Retinal pigment epithelial cell (primary cell): ENCODE measurements at places on chromosomes 4 and X.

- no peak for DNase-seq
Observed at GRCh38 chrX:11665168-11666111, at the start of gene ARHGAP6. Gene ARHGAP6 (minus strand): TSS chrX:11665920. CDS start chrX:11664828, 1,092 bp downstream.

- DNase-seq, result no peak
Observed at GRCh38 chr4:98748609-98749008, 90.2 kb upstream of the TSPAN5 start.

- DNase-seq, result no peak
Observed at GRCh38 chr4:5460106-5460801, 248.1 kb downstream of the EVC2 start.

GRCh38 chr4:165502916-165503907 is 124.4 kb downstream of the CPE start:
- DNase-seq, result peak; percentile 94

GRCh38 chrX:40437348-40437747 is 143.4 kb upstream of the ATP6AP2 start:
- no peak for DNase-seq

DNA sequence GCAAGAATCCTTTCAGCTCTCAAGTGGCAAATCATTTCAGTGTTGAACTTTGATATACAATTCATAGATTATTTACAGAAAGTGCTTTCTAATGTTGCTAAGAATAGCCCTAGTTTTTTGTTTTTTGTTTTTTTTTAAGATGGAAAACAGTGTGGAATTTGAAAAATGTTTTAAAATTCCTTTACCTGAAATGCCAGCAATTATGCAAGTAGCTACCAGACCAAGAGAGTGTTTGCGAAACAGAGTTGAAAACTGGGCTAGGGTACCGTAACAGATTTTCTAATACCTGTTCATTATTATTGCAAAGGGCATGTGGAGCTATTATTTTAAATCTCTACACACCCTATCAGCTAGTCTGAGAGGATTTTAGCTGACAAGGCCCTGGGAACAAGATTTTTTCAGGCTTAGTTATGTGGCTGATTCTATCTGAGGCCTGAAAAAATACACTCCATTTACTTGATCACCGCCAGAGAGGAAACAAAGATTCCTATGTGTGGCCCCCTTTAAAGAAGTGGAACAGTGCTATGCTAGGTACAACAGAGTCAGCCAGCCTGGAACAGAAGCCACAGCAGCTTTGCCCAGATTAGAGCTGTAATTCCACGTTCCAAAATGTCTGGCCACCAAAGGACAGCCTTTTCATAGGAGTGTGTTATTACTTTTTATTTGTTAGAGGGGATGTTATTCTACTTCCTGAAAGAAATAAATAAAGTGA is 46.9 kb upstream of the SLC39A8 start:
- peak; percentile 8 for DNase-seq

GRCh38 chr4:13541176-13541604 is 3.1 kb downstream of the NKX3-2 start:
- DNase-seq, result no peak

DNA sequence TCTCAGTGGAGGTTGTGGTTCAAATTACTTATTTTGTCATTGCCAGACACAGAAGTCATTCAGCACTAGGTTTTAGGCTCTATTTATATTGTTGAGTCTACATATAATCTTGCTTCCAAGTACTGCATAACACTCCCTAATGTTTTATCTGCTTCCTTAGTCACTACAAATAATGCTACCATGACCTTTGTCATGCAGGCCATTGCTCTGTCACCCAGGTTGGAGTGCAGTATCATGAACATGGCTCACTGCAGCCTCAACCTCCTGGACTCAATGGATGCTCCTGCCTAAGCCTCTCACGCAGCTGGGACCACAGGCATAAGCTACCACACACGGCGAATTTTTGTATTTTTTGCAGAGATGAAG is 23.5 kb upstream of the PDZD4 start:
- DNase-seq, result no peak

- no peak for DNase-seq
Observed at GRCh38 chr4:2757426-2757825, 1.3 kb upstream of the TNIP2 start.

GRCh38 chr4:156946516-156947424 is 24.8 kb downstream of the PDGFC start:
- no peak for DNase-seq

DNA sequence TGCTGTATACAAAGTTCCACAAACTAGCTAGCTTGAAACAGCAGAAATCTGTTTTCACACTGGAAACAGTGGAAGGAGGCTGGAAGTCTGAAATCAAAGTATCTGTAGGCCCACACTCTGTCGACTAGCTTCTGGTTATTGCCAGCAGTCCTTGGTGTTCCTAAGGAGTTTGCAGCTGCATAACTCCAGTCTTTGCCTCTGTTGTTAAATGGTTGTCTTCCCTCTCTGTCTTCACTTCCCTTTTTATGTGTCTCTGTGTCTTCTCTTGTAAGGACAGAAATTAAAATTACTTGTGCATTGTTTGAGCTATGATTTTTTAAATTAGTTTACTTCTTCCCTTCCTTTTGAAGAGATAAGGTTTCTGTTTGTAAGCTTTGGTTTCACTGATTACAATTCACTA is 8.2 kb downstream of the MTHFD2L start:
- no peak for DNase-seq

DNA sequence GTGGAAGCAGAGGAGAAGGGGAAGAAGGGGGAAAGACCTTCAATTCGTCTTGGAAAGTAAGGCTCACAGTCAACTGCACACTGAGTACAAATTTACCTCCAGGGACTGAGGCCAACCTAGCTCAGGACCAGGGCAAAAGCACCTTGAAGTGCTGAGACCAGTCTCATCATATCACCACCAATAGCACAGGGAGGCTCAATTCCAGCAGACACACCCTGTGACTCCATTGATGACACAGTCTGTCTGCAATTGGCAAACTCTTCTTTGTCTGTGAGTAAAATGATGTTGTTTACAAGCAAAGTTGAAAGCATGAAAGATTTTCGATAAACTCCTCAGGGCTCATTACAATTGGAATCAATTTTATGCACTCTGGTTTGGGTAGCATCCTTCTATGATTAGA is 32.3 kb downstream of the TRIML1 start:
- DNase-seq, result no peak

DNA sequence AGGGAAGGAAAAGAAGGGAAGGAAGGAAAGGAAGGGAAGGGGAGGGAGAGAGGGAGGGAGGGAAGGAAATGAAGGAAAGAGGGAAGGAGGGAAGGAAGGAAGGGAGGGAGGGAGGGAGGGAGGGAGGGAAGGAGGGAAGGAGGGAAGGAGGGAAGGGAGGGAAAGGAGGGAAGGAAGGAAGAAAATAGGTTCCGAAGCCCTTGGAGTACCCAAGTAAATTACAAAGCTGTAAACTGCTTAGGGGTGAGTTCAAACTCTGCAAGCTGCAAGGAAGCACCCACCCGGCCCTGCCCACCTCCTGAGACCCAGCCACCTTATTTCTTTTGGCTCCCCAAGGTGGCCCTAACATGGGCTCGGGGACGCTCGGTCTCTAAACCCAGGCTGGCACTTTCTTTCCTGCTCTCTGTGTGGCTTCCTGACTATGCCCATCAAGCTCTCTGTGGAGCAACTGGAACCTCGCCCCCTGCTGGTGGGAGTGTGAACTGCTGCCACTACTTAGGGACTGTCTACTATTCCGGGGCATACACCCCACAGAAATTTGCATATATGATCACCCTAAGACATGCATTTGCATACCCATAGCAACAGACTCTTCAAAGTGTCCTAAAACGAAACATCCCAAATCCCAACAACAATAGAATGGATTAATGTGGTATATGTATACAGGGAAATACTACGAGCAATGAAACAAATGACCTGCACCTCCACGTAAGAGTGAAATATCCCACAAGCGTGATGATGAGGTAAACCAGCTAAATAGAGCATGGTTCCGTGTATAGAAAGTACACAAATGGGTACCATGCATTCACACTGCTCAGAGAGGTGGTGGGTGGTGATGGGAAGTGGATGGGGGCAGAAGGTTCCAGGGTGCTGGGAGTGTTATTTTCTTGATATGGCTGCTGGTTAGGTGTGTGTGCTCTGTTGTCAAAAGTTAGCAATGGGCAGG is 151.7 kb upstream of the TBL1X start:
- no peak for DNase-seq

DNA sequence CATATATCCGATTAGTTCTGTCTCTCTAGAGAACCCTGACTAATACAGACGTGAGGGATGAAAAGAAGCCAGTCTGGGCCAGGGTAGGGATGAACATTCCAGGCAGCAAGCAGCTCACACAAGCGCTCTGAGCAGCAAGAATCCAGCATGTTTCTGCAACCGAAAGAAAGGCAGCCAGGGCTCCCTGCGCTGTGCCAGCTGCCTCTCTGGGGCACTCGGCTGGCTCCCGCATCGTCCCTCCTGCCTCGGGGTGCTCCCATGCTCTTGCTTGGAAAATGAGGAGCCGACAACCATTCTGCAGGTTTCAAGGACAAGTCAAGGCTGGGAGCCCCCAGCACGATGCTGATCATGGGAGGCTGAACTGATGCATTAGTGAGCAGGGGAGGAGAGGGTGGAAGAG is 7.0 kb downstream of the JAKMIP1 start:
- DNase-seq, result peak; percentile 47

- DNase-seq, result no peak
Observed at GRCh38 chr4:25182937-25183336, 22.7 kb upstream of the SEPSECS start.

DNA sequence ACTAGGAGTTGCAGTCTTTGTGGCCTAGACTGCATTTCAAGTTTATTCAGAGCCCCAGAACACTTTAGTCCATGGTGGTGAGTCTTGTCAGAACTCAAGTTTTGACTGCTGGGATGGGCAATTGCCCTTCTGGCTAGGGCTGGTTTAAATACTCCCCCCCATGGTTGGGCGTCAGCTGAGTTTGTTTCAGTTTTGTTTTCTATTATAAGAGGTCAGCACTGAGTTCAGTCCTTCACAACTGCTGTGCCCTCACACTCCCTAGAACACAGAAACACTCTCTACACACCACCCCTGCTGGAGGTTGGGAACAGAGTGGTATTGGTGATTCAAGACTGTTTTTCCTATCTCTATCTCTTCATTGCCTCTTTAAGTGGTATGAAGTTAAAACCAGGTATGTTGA is 217.0 kb downstream of the GUCY2F start:
- no peak for DNase-seq

DNA sequence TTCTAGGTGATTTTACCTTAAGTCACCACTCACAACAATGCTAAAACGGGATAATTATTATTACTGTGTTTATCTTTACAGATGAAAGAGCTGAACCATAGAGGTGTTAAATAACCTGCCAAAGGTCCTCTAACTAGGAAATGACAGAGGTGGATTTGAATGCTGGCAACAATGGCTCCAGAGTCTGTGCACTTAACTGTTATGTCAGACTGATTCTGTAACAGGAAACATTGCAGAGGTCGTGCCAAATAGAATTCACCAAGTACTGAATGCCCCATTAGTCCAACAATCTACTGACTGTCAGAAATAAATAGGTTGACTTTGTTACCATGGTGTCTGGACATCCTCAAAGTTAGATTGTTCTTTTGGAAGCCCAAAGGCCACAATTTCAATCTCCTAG is 20.9 kb upstream of the USP27X start:
- DNase-seq, result no peak

DNA sequence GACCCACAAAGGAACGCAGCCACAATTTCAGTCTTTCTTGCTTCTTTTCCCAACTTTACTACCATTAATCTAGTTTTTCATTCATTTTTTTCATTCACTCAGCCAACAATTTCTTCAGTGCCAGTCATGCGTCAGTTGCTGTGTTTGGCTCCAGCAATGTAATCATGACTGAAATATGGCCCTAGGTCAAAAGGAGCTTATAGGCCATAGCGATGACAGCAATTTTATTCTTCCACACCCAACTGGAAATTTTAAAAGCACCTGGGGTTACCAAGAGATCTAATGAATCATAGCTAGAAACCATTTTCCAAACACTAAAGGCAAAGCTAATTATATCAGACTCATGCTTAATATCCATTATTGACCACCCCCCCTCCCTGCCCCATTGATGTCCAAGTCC is 29.8 kb upstream of the C1QTNF7 start:
- no peak for DNase-seq

DNA sequence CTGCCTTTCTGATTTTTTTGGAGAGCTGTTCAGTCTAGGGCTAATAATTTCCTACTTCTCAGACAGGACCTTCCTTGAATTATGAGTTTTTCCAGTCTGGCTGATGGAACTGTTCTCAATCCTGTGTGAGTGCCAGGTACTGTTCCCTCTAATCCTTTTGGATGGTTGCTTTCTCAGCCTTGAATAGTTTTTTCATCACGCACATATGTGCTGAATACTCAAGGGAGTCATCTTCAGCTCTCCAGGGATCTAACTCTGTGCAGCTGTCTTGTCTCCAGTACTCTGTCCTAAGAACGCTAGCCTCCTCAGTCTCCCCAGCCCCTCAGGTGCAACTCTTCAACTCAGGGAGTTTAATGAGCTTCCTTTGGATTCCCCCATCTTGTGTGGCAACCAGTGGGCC is 93.2 kb downstream of the GASK1B start:
- no peak for DNase-seq

DNA sequence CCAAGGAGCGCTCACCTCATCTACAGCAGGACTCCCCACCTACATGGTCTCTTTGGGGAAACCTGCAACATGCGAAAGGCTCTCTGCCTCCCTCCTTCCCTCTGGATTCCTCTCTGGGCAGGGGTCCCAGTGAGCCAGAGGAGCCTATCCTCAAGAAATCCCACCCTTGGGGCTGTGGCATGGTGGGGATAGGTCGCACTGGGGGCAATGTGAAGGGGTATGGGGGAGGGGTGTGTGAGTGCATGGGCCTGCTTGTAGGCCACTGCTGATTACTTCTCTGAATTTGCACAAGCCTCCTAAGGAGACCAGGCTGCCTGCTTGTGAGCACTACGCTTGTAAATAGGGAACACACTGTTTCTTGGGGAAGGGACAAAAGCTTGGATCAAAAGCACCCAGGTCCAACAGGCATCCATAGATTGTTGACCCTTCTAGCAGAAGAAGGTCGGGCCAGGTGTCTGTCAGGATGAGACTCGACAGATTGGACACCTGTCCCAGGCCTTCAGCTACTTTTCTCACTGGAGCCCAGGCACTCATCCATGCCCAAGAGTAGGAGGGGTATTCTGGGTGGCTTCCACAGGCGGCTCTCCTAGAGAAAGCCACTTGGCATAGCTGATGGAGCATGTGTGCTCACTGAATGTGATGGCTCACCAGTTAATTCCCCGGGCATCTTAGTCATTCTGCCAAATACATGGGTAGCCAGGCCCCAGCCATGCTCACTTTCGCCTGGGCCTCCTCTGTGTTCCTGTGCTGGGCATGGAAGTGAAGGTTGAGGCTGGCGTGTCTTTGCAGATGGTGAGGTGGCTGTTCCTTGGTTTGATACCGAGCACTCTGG is 75.0 kb downstream of the NBDY start:
- DNase-seq, result no peak

DNA sequence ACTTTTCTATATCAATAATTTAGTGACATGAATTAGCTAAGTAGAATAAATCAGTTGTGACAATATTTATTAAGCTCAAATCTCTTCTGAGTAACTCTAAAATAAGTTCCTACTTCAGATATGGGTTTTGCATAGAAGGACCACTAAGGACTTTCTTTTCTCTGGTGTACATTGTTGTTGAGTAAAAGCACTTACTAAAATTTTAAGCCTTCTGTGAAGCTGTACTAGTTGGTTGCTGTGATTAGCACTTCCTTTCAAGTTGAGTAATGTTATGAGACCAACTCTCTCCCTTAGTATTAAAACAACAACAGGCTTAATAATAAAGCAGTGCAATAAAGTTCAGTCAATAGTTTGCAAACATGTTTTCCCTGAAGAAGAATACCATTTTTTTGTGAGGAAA is 667.4 kb upstream of the NDST4 start:
- DNase-seq, result no peak

- DNase-seq, result peak; percentile 56
Observed at GRCh38 chr4:139672215-139672614, 6.6 kb downstream of the MGST2 start.
